GM23338 (cell line): ENCODE measurements at places on chromosomes 6 and 20.
A peak's percentile ranks its signal among the peaks of the same experiment; 100 is the strongest.

- DNase-seq = no peak
These were observed 242.3 kb upstream of the SUPT3H start for GRCh38 chr6:45619994-45620471.

GRCh38 chr6:169868458-169868857 is 117.0 kb downstream of the ERMARD start:
- DNase-seq = no peak

DNA sequence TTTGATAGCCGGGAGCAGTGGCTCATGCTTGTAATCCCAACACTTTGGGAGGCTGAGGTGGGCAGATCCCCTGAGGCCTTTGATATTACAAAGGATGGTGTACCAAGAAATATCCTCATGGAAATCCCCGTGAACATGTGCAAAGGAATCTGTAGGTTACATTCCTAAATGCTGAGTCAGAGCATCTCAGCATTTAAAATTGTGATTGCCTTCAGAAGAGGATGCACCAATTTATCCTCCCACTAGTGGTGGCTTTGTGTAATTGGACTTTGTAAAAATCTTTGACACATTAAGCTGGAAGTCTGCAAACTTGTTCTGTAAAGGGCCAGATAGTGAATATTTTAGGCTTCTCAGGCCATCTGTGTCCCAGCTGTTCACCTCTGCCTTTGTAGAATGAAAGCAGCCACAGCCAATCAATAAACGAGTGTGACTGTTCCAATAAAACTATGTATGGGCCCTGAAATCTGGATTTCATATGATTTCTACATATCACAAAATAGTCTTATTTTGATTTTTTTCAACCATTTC is 11.8 kb downstream of the TMEM14B start:
- DNase-seq = peak; percentile 84

DNA sequence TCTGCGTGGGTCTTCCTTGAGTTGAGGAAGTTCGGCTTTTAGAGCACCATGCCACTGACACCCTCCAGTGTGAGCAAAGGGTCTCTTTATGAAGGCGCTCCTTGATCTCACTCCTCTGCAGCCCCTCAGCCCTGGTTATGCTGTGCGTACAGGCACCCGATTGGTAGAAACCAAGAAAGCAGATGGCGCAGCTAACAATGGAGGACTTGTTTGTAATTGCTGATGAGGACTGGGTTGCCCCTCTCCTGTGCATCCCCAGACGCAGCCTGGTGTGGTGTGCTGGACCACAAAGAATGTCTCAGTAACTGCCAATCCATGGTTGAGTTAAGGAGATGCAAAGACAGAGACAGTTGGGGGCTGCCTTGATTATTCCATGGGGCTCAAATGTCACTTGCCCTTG is 30.2 kb downstream of the INSM1 start:
- DNase-seq = no peak

DNA sequence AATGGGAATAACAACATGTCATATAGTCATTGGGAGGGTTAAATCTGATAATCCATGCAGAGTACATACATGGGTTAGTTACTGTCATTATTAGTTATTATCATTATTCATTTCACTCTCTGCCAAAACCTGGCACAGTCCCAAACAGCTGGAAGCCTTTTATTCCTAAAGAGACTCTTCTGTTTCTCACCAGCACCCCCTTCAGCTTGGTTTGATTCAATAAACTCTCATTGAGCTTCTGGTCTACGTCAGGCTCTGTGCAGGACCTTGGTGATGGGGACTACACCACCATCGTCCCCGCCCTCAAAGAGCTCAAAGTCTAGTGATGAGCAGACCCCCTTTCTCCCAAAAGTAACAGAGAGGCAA is 2.3 kb downstream of the KCNK15 start:
- DNase-seq = no peak

- DNase-seq = no peak
These were observed 269.4 kb upstream of the CDYL start for GRCh38 chr6:4506792-4507191.

DNA sequence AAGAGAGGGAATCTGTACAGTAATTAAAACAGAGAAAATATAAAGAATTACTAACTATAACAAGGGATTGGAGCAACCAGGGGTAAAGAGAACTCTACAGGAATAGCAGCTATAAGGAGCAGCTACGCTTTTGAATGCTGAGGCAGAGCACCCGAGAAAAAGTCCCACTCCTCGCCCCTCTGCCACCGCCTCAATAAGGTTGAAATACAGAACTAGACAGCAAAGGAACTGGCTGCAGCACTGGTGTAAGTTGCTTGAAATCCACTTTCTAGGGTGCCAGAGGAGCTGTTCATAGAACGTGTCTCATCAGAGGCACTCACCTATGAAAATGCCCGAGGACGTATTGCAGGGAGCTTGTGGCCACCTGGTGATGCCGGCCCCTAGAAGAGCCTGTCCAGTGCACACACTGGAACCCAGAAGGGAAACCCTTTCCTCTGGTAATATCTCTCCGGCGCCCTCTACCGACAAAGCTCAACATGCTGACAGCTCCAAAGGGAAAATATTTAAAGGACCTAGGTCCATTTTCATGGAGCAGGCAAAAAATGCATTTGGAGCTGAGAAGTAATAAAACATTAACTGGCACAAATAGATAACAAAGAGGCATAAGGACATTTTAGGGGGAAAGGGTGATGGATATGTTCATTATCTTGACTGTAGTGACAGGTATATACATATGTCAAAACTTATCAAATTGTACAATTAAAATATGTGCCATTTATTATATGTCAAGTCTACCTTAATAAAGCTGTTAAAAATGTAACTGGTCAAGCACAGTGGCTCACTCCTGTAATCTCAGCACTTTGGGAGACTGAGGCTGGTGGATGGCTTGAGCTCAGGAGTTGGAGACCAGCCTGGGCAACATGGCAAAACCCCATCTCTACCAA is 137.4 kb upstream of the HDAC2 start:
- DNase-seq = peak; percentile 96

- no peak for DNase-seq
These were observed 335.8 kb upstream of the NT5E start for GRCh38 chr6:85113934-85114580.

- no peak for DNase-seq
These were observed 42.5 kb upstream of the ARMC2 start for GRCh38 chr6:108805611-108806167.

GRCh38 chr6:154932515-154933027 is 62.5 kb upstream of the TIAM2 start:
- DNase-seq = peak; percentile 73

GRCh38 chr6:40444811-40445210 is 142.4 kb downstream of the LRFN2 start:
- no peak for DNase-seq

DNA sequence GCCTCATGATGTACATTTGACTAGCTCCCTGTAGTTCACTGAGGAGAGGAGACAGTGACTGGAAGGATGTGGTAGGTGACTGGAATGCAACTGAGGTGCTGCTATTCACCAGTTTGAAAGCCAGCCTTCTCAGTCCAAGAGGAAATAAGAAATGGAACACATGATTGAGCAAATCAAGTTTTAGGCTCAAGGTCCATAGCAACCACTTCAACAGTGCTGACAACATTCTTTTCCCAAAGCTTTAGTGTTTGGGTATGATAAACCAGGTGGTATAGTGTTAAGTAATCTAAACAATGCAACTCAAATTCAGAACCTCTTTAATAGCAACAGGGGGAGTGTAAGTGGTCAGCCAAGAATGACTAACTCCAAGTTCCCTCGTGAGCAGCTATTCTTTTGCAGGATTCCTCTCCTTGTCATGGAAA is 9.2 kb downstream of the ZHX3 start:
- peak; percentile 27 for DNase-seq

GRCh38 chr6:11722220-11722619 is 56.4 kb downstream of the ADTRP start:
- DNase-seq = no peak

DNA sequence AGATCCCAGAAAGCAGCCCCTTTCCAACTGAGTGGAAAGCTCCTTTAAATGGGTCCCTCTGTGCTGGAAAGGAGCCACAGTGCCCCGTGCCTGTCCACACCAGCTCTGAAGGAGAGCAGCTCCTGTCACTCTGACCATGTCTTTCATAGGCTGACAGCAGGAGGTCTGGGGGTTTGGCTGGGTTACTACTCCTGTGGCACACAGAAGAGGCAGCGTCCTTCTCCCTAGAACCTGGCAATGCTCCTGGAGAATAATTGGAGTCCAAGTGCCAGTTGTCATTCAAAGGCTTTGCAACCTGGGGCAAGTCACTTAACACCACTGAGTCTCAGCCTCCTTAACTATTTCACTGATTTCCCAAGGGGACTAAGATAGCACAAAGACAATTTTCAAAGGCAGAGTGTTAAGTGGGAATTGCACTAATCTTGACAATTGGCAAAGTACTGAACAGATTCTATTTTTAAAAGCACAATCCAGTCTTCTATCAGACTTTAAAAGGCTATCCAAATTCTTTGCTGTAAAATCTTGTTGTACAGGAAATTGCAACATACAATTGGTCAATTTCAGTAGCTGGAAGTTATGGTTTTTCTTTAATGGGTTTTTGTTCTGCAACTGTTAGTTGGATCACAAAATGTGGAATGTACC is 457.2 kb downstream of the KIF16B start:
- peak; percentile 2 for DNase-seq

GRCh38 chr6:43276577-43277305 is 21.3 kb upstream of the SLC22A7 start:
- peak; percentile 64 for DNase-seq

- DNase-seq = no peak
These were observed 11.1 kb downstream of the BTN2A1 start for GRCh38 chr6:26468829-26469228.

GRCh38 chr6:125200941-125201340 is 47.4 kb downstream of the TPD52L1 start:
- DNase-seq = no peak

DNA sequence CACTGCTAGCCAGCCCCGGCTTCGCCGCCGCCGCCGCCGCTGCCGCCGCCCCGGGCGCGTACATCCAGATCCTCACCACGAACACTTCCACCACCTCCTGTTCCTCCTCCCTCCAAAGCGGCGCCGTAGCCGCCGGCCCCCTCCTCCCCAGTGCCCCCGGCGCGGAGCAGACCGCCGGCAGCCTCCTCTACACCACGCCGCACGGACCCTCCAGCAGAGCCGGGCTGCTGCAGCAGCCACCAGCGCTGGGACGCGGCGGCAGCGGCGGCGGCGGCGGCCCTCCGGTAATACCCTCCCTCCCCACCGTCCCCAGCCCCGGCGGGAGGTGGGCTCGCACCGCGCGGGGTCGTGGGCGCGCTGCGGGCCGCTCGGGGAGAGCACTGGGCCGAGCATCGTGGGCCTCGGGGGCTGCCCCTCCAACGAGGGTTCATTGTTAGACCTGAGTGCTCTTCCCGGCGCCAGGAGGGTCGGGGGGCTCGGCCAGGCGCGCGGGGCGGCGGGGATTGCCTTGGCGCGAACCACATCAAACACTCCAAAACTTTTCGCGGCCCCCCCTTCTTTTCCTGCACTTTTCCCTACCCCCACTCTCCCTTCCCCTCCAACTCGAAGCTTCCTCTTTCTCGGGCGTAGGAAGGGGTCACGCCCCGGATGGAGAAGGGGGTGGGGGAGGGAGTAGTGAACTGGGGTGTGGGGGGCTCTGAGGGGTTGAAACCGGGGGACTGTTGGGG is 827 bp downstream of the E2F3 start:
- DNase-seq = peak; percentile 72

GRCh38 chr6:156720691-156721685 is 56.2 kb upstream of the ARID1B start:
- DNase-seq = peak; percentile 88

GRCh38 chr20:49594931-49595315 is 27.0 kb upstream of the PTGIS start:
- DNase-seq = no peak

GRCh38 chr6:12973386-12973785 is 256.8 kb downstream of the PHACTR1 start:
- DNase-seq = no peak

GRCh38 chr20:17210983-17211382 is 15.9 kb upstream of the PCSK2 start:
- DNase-seq = no peak

DNA sequence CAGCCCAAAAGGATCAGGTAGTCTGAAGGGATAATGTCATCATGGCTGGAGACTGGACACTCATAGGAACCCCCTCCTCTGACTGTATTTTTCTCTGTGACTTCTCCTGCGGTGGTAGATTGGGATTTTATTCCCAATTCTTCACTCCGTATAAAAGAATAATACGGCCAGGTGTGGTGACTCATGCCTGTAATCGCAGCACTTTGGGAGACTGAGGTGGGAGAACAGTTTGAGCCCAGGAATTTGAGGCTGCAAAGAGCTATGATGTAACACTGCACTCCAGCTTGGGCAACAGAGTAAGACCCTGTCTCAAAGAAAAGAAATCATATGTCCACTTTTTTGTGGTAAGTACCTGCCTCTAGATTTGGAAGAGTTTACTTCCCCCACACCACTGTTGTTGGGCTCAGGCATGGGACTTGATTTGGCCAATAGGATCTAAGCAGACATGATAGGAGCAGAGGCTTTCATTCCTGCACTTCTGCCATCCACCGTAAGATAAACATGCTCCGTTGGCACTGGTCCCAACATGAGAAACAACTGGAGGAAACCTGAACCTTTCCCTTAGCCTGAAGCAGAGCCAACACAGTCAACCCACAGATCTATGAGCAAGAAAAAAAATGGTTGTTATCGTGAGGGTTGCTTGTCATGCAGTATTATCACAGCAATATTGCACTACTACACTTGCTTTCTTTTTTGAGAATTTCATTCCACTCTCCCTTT is 82.0 kb downstream of the JPH2 start:
- no peak for DNase-seq

DNA sequence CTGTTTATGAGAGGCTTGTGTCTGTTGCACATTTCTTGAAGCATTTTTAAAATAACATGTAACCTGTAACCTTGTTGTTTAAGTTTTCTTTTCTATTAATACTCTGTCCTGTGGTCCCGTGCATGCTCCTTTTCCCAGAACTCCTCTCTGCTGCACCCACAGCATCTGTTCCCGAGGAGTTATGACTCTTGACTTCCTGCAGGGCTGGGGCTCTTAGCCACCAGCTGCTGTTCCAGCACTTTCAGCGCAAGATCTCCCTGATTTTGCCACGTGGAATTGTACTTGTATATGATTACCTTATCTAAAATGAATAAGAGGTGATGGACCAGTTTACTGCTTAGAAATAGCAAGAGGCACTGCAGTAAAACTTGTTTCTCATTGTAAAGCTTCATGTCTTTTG is 150.6 kb downstream of the QKI start:
- DNase-seq = no peak

GRCh38 chr6:16089232-16090062 is 39.4 kb upstream of the MYLIP start:
- DNase-seq = no peak

DNA sequence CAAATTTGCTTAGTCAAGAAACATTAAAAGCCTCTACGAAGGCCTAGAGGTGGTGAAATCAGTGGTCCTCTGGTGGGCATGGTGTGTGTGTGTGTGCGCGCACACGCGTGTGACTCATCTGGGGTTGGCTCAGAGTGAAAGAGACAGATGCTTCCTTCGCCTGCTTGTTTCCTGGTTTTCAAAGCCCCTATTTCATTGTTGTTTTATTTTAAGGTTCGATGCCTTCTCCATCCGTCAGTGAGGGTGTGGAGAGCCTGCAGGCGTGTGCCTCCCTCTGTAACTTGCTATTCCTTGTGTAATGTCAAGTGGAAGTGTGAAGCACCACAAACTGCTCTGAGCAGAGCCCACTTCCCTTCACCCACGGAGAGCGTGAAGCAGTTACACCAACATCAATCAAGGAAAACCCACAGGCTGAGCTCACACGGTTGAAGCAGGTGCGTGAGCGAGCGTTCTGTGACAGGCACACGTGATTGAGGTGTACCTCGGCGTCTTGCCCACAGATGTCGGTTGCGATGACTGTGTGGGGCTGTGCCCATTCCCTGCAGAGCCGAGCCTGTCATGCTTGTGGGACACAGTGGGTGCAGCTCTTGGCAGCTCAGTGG is 233.9 kb downstream of the PRL start:
- no peak for DNase-seq
